ENCODE measurements at places on chromosomes 2 and 18.

DNA sequence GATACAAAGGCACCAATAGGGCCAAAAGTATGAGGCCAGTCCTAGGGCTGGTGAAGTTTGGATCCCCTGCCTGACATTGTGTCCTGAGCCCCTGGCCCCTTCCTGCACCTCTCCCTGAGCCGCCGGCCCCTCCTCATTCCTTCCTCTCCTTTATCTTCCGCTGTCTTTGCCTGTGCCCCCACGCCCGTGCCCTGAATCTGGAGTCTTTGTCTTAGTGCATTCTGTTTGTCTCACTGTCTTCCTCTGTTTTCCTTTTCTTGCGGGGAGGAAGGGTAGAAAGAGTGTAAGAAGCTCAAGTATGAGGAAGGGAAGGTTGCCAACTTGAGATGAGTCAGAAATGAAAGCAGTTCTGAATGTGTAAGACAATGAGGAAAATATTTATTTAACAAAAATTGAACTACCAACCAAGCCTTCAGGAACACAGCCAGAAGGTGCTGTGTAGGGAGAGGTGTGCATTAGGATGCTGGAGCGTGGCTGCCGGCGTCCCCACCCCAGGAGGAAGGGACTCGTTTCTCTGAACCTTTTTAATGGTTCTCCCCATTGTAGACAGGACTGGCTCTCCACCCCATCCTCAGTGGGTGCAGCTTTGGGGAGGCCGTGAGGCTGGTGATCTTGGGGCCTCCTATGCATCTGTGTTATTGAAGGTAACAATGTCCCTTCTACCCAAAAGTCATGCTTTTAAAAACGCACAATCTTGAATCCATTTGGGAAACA lies 133.1 kb downstream of the NEDD4L start:
- no peak for DNase-seq

DNA sequence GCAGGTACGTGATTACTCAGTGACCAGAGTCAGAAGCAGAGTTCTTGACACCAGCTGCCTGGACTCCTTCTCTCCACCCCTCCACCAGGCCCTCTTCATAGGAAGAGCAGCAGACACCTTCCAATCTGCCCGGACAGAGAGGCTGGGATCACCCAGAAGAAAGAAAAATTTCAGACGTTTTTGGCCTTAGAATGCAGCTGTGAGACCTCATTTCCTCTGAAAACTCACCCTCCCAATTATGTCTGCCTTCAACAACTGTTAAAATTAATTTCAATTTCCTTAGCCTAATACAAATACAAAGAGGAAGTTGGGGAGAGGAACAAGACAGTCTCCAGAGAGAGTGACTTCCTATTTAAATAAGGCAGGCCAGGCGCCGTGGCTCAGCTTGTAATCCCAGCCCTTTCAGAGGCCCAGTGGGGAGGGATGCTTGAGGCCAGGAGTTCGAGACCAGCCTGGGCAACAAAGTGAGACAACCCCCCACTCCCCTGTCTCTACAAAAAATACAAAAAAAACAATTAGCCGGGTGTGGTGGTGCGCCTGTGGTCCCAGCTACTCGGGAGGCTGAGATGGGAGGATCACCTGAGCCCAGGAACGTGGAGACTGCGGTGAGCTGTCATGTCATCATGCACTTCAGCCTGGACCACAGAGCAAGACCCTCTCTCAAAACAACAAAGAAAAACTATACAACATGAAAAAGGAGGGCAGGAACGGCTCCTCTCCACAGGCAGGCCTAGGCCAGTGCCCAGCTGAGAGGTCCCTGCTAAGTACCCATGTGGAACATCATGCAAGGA lies 1.6 kb downstream of the SLC66A2 start:
- DNase-seq, result no peak

- DNase-seq, result no peak
These were observed 35.8 kb downstream of the SPOPL start for GRCh38 chr2:138537170-138537915.

DNA sequence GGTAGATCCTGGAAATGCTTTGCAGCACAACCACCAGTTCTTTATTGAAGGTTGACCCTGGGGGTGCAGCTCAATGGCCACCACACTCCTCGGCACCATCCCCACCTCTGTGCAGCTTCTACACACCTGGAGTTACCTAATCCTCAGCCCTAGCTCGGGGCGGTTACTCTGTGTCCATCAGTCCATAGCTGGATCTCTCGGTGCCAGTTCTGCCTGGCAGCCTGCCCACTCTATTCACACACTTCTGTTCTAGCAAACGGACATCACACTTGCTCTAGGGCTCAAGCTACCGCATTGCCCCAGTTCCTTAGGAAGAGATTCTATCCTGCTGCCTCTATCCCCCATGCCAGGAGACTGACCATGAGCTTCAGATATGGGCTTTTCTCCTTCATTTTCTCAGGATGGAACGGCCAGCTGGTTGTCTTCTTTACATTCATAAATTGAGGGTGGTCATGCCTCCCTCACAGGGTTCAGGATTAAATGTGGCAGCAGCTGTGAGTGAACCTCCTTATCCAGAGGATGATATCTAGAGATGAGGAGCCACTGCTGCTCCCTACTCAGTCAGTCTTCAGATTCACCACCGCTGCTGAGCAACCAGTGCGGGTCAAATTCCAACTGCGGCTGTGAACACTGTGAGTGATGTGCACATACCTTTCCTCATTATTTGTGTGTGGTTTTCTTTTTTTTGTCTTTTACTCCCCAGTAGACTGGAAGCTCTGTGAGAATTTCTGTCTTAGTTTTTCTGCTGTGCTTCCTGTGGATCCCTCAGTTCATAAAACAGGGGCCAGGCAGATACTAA lies 66.9 kb upstream of the TRIB2 start:
- no peak for DNase-seq

DNA sequence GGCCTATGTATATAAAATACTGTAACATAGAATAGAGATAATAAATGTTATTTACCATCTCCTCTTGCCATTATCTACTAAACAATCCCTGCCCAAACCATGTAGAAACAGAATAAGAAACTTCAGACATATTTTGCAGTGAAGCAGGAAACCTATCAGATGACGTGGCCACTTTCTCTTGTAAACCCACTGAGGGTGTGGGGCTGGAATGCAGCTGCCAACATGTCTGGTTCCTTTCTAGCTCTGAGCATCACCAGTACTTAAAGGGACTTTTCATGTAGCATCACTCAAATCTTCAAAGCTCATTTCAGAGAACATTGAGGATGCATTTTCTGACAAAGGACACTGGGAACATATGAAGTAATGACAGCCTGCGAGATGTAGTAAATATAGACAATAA lies 251.8 kb downstream of the LPIN1 start:
- DNase-seq, result no peak

- DNase-seq, result no peak
These were observed 20.2 kb downstream of the EPHA4 start for GRCh38 chr2:221551864-221552263.

- DNase-seq, result no peak
These were observed 5.0 kb downstream of the SPIRE1 start for GRCh38 chr18:12652861-12653401.

DNA sequence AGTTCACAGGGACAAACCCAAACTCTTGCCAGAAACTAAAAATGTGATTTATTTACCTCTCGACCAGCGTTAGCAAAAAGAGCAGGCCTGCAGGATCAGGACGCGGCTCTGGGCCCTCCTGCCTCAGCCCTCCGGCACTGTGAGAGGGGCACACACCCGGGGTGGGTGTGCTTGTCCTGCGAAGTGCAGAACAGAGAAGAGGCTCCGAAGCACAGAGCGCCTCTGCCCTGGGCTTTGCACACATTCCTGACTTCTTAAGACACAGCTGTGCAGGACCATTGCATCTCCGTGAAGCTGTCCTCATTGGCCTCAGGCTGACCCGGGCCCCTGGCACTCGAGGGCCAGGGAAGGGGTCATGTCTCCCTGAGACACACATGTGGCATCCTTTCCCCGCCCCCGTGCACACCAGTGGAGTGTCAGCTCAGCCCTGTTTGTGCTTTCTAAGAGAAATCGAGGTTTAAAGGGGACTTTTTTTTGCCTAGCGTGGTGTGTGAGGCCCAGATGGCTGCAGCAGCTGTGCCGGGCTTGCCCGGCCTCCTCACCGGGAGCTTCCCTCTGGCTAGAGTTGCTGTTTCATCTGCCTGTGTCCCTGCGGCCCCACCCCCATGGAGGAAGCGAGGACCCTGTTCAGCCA lies 9.9 kb upstream of the NFATC1 start:
- no peak for DNase-seq

DNA sequence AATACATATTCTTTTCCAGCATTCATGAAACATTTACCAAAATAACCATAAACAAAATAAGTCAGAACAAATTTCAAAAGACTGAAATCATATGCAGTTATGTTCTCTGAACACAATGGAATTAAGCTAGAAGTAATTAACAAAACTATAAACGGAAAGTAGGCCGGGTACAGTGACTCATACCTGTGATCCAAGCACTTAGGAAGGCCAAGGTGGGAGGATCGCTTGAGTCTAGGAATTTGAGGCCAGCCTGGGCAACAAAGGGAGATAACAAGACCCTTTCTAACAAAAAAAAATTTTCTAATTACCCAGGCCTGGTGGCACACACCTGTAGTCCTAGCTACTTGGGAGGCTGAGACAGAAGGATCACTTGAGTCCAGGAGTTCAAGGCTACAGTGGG lies 14.9 kb downstream of the ATAD2B start:
- no peak for DNase-seq

- no peak for DNase-seq
These were observed 155.4 kb downstream of the ASB1 start for GRCh38 chr2:238582159-238582558.

DNA sequence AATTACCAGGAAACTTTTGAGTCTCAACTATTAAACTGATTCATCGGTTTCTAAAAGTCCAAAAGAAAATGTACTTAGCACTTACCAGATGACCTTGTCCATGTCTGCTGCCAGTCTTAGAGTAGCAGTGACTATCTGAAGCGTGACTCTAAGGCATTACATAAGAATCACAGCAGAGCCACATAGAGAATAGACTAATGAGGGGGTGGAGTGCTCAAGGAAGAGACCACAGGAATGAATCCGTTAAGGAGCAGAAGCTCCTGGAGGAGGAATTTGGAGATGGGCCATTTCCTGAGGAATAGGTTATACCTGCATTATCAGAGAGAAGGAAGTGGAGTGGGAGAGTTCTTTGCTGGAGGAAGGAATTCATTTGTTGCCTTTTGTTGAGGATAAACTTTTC lies 116.0 kb downstream of the MAP3K20 start:
- no peak for DNase-seq

DNA sequence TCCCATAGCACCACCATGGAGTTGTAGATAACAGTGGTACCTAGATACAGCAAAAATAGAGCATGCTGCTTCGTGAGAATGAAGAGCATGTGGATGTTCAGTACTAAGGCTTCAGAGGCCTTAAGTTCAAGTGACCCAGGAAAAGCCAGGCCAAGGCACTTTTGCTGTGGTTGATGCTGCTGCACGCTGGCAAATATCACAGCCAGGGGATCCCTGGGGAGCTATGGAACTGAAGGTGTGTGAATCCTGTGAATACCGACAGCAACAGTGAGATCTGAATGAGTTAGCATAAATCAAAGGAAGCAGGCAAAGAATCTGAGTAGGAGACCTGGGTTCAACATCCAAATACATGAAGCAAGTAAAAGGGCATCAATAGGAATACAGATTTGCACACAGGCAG lies 158.6 kb upstream of the THUMPD2 start:
- no peak for DNase-seq

- DNase-seq, result no peak
These were observed 94.7 kb downstream of the ANKRD44 start for GRCh38 chr2:197215748-197216360.
